ENCODE measurements at places on chromosomes 7 and 10. TPM values are rescaled to one million over a fixed set of nuclear protein-coding genes. Genes with fewer than 3 reads are reported as not detected.

CFAP46 gene
- 6.5 TPM for polyA plus RNA-seq

DNA sequence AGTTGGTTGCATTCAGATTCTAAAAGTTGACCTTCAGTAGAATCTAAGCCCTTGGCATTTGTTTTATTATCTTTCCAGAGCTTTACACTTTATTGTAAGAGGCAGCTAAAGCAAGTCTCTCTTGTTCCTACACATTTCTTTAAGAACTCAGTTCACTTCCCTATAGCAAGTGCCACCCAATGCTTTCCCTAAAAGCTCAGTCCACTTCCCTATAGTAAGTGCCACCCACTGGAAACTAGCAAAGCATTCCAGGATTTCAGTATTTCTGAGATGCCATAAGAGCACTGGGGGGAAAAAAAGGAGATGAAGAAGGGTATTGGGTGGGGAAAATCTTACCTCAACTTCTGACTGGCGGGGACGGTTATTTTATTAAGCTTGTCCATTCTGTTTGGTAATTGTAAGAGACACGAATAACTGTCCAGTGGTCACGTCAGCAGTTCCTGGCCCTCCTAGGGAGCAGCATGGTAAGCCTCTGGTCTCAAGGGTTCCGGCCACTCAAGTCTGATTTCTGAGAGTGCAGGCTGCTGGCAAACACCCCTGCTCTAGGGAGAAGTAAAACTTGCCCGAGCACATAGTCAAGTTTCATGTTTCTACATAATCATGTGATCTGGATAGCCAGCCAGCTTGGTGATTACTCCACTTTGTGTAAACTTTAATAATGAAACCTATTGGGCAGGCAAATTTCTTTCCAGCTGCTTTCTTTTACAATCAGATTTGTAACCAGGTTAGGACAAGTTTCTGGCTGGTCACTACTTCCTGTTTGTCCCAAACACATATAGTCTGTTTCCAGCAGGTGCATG is at the start of gene BLNK:
Gene BLNK (minus strand): TSS at position 554 of the 800 bp plus-strand sequence. CDS start 171 bp downstream, at position 383.
- DNase-seq: no peak

- DNase-seq: no peak
These were observed 34.8 kb downstream of the KLF6 start for GRCh38 chr10:3750006-3750816.

DNA sequence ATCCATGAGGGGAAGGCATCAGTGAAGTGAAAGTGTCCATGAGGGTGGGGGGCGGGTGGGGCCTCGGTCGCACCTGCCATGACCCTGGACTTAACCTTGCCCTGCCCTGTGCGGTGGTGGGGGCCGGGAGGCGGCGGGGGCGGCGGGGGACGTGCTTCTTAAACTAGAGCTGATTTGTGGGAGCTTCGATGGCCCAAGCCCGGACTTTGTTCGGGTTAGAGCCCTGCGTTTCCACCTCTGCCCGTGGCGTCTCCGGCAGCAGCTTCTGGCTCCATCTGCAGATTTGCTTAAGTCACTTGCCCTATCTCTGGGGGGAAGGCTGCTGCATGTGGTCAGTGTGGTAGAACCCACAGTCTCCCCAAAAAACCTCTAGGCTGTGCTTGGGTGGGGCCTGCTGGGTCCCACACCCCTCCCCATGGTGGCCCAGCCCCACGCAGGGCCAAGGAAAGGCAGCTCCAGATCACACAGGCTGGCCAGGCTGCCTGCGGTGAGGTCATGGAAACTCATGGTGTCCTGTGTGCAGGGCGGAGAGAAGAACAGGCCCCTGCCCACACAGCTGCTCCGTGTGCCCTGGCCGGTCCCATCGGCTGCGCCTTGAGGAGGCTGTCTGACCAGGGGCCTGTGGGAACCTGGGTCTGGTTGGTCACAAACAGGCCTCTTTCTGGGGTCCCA is 93.2 kb downstream of the INPP5A start:
- DNase-seq: no peak

- no peak for DNase-seq
These were observed 253.6 kb upstream of the FOXK1 start for GRCh38 chr7:4428526-4428925.

NXPH1 gene
- polyA plus RNA-seq: 1.6 TPM

SEMA3D gene
- 50.7 TPM for polyA plus RNA-seq

UMAD1 gene
- polyA plus RNA-seq: 19.2 TPM

FAM25C gene
- polyA plus RNA-seq: not detected

SUMF2 gene
- polyA plus RNA-seq: 142 TPM

IMMP2L gene
- polyA plus RNA-seq: 41.9 TPM

DNA sequence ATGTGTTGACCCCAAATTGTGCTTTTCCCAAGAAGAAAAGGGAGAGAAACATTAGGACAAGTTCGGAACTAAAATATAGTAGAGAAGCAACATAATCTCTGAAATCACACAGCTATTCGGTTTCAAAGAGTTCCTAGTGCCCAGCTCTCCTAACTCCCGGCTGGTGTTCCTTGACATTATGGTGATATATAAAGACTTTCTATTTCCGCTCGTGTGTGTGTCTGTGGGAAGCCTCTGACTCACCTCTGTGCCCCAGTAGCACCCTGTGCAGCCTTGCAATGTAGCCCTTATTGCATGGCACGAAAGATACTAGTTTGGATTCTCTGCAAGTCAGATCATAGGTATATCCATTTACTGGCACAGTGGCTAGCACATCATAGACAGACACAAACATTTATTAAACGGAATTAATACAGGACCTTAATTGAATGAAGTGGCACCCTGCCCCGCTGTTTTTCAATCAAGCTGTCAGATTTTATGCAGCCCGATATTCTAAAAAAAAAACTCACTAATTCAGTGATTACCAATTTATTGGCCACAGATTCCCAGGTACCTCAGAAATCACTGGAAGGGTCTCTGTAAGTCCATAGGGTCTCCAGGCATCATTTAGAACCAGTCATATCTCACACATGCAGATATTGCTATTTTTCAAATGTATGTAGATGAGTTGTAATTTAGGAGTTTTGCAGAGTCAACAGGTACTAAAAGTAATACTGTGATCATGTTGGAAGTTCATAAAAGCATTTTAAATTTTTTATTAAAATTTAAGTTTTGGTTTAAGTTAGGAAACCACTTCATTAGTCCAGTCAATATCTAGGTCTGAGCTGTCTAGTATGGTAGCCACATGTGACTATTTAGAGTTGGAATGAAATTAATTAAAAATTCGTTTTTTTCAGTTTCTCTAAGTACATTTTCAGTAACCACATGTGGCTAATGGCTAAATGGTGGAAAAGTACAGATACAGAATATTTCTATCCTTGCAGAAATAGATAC is 43.3 kb downstream of the SFTPD start:
- DNase-seq: peak; percentile 2

GRCh38 chr7:112707655-112708054 is 82.5 kb downstream of the TMEM168 start:
- no peak for DNase-seq

DNA sequence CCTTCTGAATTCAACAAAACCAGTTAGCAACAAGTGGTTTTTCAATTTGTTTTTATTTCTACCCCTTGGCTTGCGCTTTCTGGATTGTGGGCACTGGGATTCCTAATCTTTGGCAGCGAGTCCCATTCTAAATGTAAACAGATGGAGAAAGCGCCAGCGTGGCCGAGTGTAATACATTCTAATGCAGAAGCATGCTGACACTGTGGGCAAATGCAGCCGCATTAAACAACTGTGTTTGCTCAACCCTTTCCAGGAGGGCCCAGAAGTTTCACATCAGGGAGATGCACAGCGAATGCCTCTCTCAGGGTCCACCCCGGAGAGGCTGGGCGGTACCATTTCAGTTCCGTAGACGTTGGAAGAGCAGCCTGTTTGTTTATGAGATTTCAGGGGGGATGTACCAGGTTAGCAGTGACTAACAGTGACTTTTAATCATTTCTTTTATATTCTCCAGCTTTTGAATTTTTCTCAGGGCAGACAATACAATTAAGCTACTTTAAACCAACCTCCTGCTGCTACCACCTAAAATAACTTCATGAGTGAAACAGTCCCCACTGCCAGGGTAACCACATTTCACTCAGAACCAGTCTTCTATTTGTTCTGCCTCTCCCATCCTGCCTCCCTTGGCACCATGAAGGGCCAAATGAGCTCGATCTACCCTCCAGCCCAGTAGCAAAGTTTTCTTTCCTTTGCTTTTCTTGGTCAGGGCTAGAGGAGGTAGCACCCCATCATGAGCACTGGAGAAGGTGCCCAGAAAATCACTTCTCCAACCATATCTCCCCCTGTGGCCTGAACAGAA is 164.2 kb upstream of the ITGB1 start:
- no peak for DNase-seq

- DNase-seq: no peak
These were observed 2.4 kb downstream of the SH2D4B start for GRCh38 chr10:80540136-80540535.

CFAP69 gene
- polyA plus RNA-seq: 20.8 TPM

Measured in left renal pelvis (tissue), 4 donors.